T-helper 2 cell (primary cell): ENCODE measurements at places on chromosomes 2 and 18.

DNA sequence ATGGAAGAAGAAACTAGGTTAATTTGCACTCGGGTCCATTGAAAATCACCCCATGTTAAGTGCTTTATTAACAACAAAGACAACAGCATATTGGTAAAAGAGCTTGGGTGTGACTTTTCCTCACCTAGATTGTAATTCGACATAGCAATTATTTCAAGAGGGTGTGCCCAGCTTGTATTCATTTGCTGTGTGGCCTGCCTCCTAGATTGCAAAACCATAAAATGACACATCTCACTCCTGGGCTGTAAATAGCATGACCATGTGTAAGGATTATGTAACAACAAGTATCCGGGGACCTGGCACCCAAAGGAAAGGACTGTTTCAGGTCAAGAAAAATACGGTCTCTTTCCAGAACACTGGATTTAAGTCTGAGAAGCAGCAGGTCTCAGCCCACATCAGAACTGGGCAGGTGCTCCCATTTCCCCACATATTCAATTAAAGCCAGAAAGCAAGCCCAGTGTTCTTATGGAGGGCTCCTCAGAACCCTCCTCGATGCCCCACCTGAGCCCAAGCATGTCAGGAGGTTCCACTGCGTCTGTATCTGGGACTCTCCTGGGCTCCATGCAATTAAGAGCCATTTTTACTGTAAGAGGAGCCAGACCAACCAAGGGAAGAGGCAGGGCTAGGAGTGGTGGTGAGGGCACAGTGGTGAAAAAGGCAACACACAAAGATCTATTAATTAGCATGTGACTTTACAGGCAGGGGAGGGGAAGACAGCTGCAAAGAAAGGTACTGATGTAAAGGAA, 39.2 kb downstream of the MREG start:
- no peak for DNase-seq

GRCh38 chr2:229835596-229836283, 86.1 kb downstream of the TRIP12 start:
- no peak for DNase-seq

GRCh38 chr18:48563027-48563426, 24.2 kb downstream of the CTIF start:
- DNase-seq = no peak

DNA sequence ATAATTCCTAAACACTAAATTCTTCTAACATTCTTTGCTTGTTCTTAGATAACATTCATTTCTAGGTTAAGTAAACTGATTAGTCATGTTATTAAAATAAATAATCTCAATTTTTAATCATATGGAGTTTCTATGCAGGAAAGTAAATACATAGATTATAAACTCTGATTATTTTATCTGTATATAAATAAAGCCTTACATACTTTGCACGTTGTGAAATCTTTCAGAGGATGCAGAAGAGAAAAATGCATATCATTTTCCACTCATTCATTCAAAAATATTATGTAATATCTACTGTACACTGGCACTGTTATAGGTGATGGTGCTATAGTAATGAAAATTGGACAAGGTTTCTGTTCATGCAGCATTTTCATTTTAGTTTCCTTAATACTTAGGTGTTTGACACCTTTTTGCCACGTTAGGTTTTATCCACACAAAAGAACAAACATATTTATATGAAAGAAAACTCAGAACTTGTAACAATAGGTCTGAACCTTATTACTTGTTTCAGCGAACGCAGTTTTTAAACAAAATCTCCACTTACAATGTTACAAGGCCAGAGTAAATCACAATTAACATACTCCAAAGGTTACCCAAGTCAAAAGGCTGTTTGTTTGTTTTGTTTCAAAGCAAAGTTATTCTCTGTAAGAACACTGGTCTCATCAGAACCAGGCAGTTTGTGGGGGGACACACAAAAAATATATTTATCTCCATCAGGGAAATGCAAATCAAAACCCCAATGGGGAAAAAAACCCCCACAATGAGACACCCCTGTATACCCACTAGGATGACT, 27.4 kb downstream of the ADAM17 start:
- DNase-seq = no peak

DNA sequence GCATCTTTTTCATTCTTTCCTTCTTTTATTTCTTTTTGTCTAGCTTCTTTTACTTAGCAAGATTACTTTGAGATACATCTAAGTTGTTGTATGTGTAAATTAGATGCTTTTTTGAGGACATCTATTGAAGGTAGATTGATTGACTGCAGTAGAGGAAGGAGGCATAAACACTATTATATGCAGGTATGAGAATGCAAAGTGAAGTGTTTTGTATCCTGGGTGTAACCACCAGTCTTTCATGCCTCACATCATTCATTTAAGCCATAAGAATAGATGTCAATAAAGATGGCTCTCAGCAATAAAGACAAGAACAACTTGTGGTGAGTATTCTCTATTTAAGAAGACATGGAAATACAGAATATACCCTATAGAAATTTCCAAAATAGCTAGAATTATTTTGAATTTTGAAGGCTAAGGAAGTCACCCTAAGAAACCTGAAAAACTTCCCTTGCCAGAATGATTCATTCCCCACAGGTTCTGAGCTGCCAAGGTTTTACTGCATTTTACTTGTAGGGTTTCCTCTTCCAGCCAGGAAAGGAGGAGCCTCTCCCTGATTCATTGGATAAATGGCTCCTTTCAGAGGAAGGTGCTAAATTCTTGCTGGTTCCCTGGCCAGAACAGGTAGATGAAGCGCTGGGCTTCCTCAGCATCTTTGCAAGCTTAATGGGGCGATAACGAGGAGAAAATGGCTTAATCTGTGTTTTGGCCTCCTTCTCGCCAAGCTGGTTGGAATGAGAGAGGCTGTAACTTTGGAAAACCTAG, 279.8 kb upstream of the SLC14A2 start:
- DNase-seq = no peak
